SK-MEL-5 (cell line): ENCODE measurements at places on chromosomes 1 and 21. TPM values are rescaled to one million over a fixed set of nuclear protein-coding genes. Genes with fewer than 3 reads are reported as not detected.

Gene AK4
- 22.9 and 23.7 TPM in 2 replicates for total RNA-seq

Gene CD52
- total RNA-seq = not detected in 2 replicates

Gene SLC2A5
- total RNA-seq = 0.11 TPM in 2 replicates

Gene CYP4A22
- not detected in 2 replicates for total RNA-seq

Gene AADACL4
- not detected in 2 replicates for total RNA-seq

Gene SPRR3
- not detected in 2 replicates for total RNA-seq

Gene CRYBG2
- not detected in 2 replicates for total RNA-seq

Gene UBL4B
- not detected in 2 replicates for total RNA-seq

Gene CELA3A
- not detected in 2 replicates for total RNA-seq

Gene RIPPLY3
- not detected in 2 replicates for total RNA-seq

Gene RGL1
- total RNA-seq = 5.9 and 6.0 TPM in 2 replicates

Gene FTCD
- 0.11 TPM in 1 of 2 replicates, not detected in the other for total RNA-seq

Gene MFSD2A
- 3.1 and 3.9 TPM in 2 replicates for total RNA-seq

Gene S100A3
- total RNA-seq = 0.63 TPM in 1 of 2 replicates, not detected in the other

Gene HES3
- total RNA-seq = not detected in 2 replicates

Gene TAF12
- total RNA-seq = 39.1 and 44.9 TPM in 2 replicates

Gene OXCT2
- 0.24 and 0.26 TPM in 2 replicates for total RNA-seq

Gene GBP3
- total RNA-seq = 0.08 TPM in 2 replicates

Gene HMCN1
- 128 and 150 TPM in 2 replicates for total RNA-seq

Gene C1orf185
- total RNA-seq = not detected in 2 replicates

Gene RNF186
- not detected in 2 replicates for total RNA-seq

Gene HSD11B1
- total RNA-seq = not detected in 2 replicates

Gene GNG4
- total RNA-seq = 5.2 and 6.7 TPM in 2 replicates

Gene ZNF593
- total RNA-seq = 49.2 and 58.5 TPM in 2 replicates

Gene PLD5
- not detected in 2 replicates for total RNA-seq

Gene OR2L3
- total RNA-seq = not detected in 2 replicates

Gene ITLN2
- 0.69 and 0.90 TPM in 2 replicates for total RNA-seq

Gene CFHR1
- total RNA-seq = not detected in 2 replicates

Gene KCNA3
- total RNA-seq = not detected in 2 replicates

Gene MCOLN3
- 1.9 and 2.0 TPM in 2 replicates for total RNA-seq

Gene NKAIN1
- 2.9 and 5.1 TPM in 2 replicates for total RNA-seq

Gene XCL2
- total RNA-seq = not detected in 2 replicates

Gene PTPRC
- total RNA-seq = 0.35 and 0.45 TPM in 2 replicates

Gene FAM72C
- total RNA-seq = 3.6 and 4.7 TPM in 2 replicates

Gene AGTRAP
- 82.5 and 91.4 TPM in 2 replicates for total RNA-seq

Gene LIN28A
- not detected in 2 replicates for total RNA-seq

Gene FRRS1
- 7.6 and 8.9 TPM in 2 replicates for total RNA-seq

Gene DMBX1
- 0.03 TPM in 1 of 2 replicates, not detected in the other for total RNA-seq

Gene AGO3
- 11.7 and 13.1 TPM in 2 replicates for total RNA-seq

Gene RUNX1
- total RNA-seq = 3.9 and 5.7 TPM in 2 replicates

Gene CNN3
- 87.8 and 92.9 TPM in 2 replicates for total RNA-seq

Gene ST6GALNAC5
- total RNA-seq = 2.1 and 3.1 TPM in 2 replicates

Gene FCRL3
- 0.05 TPM in 1 of 2 replicates, not detected in the other for total RNA-seq

Gene PLA2G2F
- not detected in 2 replicates for total RNA-seq

Gene FAM78B
- 3.1 and 4.5 TPM in 2 replicates for total RNA-seq

Gene TMEM50B
- total RNA-seq = 32.1 and 32.7 TPM in 2 replicates

Gene PRAMEF27
- total RNA-seq = not detected in 2 replicates

Gene GCSAML
- total RNA-seq = 0.32 and 0.43 TPM in 2 replicates

Gene SPRR1A
- total RNA-seq = not detected in 2 replicates

Gene MYCL
- 4.1 and 5.1 TPM in 2 replicates for total RNA-seq

Gene PRDX1
- total RNA-seq = 1,043 and 1,143 TPM in 2 replicates

Gene CTPS1
- total RNA-seq = 19.2 and 23.0 TPM in 2 replicates

Gene IVL
- not detected in 2 replicates for total RNA-seq

Gene UCHL5
- 39.6 and 41.4 TPM in 2 replicates for total RNA-seq

Gene KIAA0040
- total RNA-seq = 1.1 and 1.5 TPM in 2 replicates

Gene MT1HL1
- not detected in 2 replicates for total RNA-seq
